A375 (cell line): ENCODE measurements at places on chromosomes 4 and X. TPM values are rescaled to one million over a fixed set of nuclear protein-coding genes. Genes with fewer than 3 reads are reported as not detected.

Gene ZNF630
- total RNA-seq = 0.38 and 0.48 TPM in 2 replicates

Gene NUDT9
- total RNA-seq = 7.2 and 8.9 TPM in 2 replicates

Gene CSAG3
- total RNA-seq = 8.5 and 11.0 TPM in 2 replicates

Gene SCLT1
- total RNA-seq = 14.7 and 17.8 TPM in 2 replicates

Gene CLTRN
- total RNA-seq = 0.56 and 0.79 TPM in 2 replicates

Gene PNMA3
- total RNA-seq = 0.08 TPM in 1 of 2 replicates, not detected in the other
